T-helper 2 cell (primary cell): ENCODE measurements at places on chromosomes 2 and 18.
A peak's percentile ranks its signal among the peaks of the same experiment; 100 is the strongest.

DNA sequence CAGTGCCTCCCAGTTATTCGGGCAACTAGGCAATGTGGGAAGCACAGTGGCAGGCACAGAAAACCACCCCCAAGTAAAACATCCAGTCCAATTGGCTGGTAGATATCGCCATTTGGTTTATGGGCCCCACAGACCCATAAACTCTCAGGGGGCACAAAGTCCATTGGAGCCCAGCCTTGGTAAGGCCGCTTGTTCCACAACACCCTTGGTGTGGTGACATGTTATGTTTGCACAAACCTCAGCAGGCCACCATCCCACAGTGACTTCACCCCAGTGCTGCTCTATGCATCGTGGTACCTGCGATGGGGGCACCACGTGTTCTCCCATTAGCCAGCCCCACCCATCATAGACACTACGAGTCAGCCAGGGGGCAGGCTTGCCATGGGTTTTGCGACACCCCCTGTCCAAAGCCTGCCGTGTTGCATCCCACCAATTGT, 18.5 kb downstream of the PHOSPHO2 start:
- DNase-seq: no peak

- peak; percentile 20 for DNase-seq
Observed at GRCh38 chr18:77899972-77900754, 650.5 kb downstream of the GALR1 start.

DNA sequence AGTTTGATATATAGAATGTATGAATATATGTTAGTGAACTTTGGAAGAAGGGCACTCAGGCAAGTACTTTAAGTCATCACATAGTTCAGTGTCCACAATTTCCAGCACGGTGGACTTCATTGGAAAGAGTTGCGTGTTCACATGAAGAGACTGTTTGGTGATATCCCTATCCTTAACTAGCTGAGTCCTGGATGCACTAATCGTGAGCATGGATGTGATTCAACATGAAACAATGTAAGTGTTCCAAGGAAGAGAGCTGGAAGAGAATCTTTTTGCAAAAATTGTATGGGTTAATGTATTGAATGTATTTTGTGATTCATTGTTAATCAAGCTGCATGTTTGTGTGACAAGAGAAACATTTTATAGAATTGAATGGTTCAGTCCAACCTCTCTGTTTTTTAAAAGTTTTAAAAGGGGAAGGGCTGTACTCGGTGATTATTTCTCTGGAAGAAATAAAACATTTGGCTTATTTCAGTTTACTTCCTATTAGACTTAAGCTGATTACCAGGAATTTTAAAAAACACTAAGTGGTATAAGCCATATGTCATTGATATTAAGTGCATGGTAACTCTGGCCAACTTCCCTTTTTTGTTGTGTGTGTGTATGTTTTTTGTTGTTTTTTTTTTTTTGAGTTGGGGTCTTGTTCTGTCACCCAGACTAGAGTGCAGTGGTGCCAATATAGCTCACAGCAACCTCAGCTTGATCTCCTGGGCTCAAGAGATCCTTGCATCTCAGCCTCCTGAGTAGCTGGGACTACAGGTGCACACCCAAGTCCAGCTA, 8.6 kb downstream of the XRCC5 start:
- DNase-seq: no peak

DNA sequence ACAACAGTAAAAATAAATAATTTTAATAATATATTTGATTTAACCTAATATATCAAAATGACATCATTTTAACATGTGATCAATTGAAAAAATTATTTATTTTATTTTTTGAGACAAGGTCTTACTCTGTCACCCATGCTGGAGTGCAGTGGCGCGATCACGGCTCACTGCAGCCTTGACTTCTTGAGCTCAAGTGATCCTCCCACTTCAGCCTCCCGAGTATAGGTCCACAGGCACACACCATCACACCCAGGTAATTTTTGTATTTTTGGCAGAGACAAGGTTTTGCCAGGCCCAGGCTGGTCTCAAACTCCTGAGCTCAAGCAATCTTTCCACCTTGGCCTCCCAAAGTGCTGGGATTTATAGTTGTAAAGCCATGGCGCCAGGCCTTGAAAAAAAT, 126.7 kb upstream of the COPS8 start:
- no peak for DNase-seq

GRCh38 chr18:11307716-11308115, 158.3 kb upstream of the PIEZO2 start:
- DNase-seq: no peak

GRCh38 chr18:29712785-29713184, 1329.8 kb downstream of the DSC3 start:
- DNase-seq: no peak

DNA sequence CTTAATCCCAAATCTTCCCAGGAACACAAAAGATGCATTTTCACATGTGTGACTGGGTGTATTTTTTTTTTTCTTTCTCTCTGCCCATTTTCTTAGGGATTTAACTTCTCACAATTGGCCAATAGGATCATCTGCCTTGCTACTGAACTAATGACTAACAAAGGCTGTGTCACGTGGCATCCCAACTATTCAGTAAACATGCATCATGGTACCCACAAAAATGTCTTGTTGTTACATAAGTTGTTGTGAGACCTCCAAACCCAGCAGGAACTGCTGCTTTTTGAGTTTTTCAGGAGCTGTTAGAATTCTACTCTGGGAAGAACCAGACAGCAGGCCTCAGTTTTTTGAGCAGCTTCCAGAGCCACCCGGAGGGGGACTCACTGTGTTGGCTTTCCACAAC, 31.9 kb downstream of the GAD1 start:
- DNase-seq: no peak

- DNase-seq: no peak
Observed at GRCh38 chr2:134244086-134244485, 9.8 kb upstream of the MGAT5 start.

DNA sequence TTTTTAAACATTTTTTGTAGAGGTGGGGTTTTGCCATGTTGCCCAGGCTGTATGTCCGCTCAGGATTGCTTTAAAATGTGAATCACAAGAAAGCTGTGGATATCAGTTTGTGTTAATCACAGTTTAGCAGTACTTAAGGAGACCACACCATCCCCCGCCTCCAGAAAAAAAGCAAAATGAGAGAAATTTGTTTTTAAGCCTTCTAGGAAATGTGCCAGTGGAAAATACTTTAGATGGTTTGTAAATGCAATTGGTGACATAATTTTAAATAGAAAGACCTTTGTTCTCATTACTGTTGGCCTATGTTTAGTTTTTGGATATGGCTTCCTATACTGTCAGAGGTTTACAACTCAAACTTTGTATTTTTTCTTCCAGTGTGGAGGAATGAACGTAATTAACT, 27.0 kb downstream of the GCA start:
- no peak for DNase-seq

GRCh38 chr2:113966832-113967231, 76.9 kb downstream of the ACTR3 start:
- no peak for DNase-seq

GRCh38 chr2:67232936-67233335, 164.2 kb upstream of the ETAA1 start:
- no peak for DNase-seq

- DNase-seq: no peak
Observed at GRCh38 chr18:63131106-63131958, 188.2 kb downstream of the BCL2 start.

- no peak for DNase-seq
Observed at GRCh38 chr18:11147962-11148679, 1.2 kb downstream of the PIEZO2 start.
